Right atrium auricular region (tissue), 2 donors: ENCODE measurements at places on chromosomes 5 and 9. TPM values are rescaled to one million over a fixed set of nuclear protein-coding genes. Genes with fewer than 3 reads are reported as not detected.

Gene CER1
- total RNA-seq = not detected

Gene FST
- 0.70 TPM for total RNA-seq

Gene PPP3R2
- not detected for total RNA-seq

Gene SLC36A2
- not detected for total RNA-seq

Gene BTNL3
- total RNA-seq = not detected

Gene DBH
- total RNA-seq = not detected

DNA sequence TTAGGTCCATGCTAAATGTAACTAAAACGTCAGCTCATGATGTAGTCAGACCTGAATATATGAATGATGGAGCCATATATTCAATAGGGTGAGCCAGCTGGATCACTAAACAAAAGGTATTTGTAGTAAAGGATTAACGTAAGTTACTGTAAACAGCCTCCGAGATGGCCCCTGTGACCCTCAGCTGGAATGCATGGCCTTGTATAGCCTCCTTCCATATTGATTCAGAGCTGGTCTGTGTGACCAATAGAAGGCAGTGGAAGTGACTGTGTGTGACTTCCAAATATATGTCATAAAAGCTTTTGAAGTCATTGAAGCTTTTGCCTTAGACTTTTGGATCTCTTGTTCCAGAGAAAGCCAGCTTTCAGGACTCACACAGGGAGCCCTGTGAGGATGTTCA lies 154.4 kb upstream of the CHD1 start:
- H3K27ac ChIP-seq = no peak overlapping the region
- no peaks in the 10 kb centered on the region for H3K27me3 ChIP-seq
- no peaks in the 10 kb centered on the region for H3K36me3 ChIP-seq
- no peak for DNase-seq
- no peaks in the 10 kb centered on the region for H3K4me1 ChIP-seq

- no peak for DNase-seq
- H3K36me3 ChIP-seq = peaks cover 3% of the 10 kb centered on the region
- no peaks in the 10 kb centered on the region for H3K4me1 ChIP-seq
- no peak overlapping the region for H3K4me3 ChIP-seq
- no peaks in the 10 kb centered on the region for H3K27me3 ChIP-seq
- H3K27ac ChIP-seq = no peak overlapping the region
Measured at GRCh38 chr5:83564069-83564749, 92.7 kb downstream of the VCAN start.

GRCh38 chr9:34546834-34547827 lies 24.3 kb upstream of the ENHO start:
- no peak overlapping the region for H3K27ac ChIP-seq
- H3K4me3 ChIP-seq = no peak overlapping the region
- no peaks in the 10 kb centered on the region for H3K4me1 ChIP-seq
- DNase-seq = no peak

GRCh38 chr9:95415158-95415557 lies 97.6 kb upstream of the FANCC start:
- no peaks in the 10 kb centered on the region for H3K27me3 ChIP-seq
- no peak overlapping the region for H3K27ac ChIP-seq
- H3K4me1 ChIP-seq = no peaks in the 10 kb centered on the region
- no peak for DNase-seq
- H3K36me3 ChIP-seq = no peaks in the 10 kb centered on the region

GRCh38 chr5:149801307-149801990 lies 71.3 kb downstream of the PPARGC1B start:
- H3K27ac ChIP-seq = peak overlapping the region; percentile 85
- H3K4me3 ChIP-seq = no peak overlapping the region
- no peaks in the 10 kb centered on the region for H3K27me3 ChIP-seq
- H3K36me3 ChIP-seq = no peaks in the 10 kb centered on the region
- no peaks in the 10 kb centered on the region for H3K4me1 ChIP-seq

DNA sequence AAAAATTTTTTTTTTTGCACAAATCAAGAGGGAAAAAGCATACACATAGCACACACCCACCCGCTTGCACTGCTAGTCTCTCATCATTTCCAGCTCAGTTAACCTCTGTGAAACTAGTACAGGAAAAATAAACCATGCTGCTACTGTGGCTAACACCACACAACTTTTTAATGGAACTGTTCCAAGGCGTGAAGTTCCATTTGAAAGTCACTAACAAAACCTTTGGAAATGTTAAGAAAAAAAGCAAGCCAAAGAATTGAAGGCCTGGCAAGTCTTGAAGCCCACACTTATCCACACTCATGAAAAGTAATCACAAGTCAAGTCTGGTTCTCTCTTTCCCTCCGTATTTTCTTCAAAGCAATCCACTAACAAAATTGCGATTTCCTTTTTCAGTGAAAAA lies 116.3 kb downstream of the FANCC start:
- DNase-seq = no peak
- H3K36me3 ChIP-seq = no peaks in the 10 kb centered on the region
- no peak overlapping the region for H3K27ac ChIP-seq
- H3K27me3 ChIP-seq = no peaks in the 10 kb centered on the region
- peaks cover 12% of the 10 kb centered on the region for H3K4me1 ChIP-seq

DNA sequence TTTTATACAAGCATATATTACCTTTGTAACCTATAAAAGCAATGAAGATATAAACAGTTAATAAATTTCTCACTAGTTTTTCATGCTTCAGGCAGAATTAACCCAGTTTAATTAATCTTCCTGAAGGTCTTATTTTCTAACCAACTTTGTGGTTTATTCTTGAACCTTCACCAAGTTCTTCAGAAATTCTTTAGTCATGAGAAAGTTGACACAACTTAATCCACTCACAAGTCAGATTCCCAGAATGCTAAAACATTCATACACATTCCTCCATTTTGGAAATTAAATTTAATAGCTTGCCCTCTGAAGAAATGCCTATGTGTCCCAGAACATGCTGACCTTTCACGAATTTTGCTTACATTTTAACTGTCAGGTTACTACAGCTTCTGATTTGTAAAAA lies 105.4 kb upstream of the PAM start:
- H3K27me3 ChIP-seq = no peaks in the 10 kb centered on the region
- DNase-seq = no peak
- H3K36me3 ChIP-seq = no peaks in the 10 kb centered on the region
- no peak overlapping the region for H3K4me3 ChIP-seq
- H3K4me1 ChIP-seq = peaks cover 5% of the 10 kb centered on the region

DNA sequence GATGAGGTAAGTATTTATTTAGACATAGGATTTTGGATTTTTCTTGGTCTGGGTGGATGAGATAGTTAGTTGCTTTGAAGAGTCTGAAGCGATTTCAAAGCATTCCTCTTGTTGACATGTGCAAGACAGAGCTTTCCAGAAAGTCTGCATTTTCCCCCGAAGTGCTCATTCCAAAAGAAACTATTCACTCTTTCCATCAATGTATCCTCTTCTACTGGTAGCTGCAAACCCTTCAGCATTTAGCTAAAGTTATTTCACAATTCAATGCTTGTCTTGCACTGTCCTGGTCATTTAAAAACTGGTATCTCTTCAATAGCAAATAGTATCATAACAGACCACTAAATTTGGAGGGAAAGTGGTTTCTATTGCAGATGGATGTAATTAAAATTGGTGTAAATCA lies 13.0 kb downstream of the NREP start:
- no peaks in the 10 kb centered on the region for H3K27me3 ChIP-seq
- H3K4me1 ChIP-seq = peaks cover 73% of the 10 kb centered on the region
- H3K36me3 ChIP-seq = no peaks in the 10 kb centered on the region

DNA sequence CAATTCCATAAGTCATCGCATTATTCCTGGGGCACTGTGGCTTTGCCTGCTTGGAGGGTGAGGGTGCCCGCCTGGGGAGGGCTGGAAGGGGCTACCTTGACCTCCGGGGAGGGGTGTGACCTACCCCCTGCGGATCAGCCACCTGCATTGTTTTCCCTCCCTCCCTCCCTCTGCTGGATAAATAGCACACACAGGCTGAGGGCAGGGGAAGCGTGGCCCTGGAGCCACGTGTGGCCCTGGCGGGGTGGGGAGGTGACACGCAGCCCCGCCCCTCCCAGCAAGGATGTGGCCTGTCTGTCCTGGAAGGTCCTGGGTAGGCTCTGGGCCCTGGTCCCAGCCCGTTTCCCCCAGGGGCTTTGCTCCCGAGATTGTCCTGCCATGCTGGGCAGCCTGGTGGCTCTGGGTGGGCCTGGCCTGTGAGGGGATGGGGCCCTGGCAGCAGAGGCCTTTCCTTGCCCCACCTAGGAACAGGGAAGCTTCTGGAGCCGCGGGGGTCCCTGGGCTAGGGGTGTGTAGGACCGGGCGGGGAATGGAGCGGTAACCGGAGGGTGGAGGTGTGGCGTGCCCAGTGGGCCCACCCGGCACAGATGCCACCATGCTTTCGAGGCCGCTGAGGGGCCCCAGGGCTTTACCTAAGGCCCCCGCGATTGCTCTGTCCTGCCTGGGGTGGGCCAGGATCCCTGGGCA lies 33.4 kb downstream of the RXRA start:
- H3K36me3 ChIP-seq = no peaks in the 10 kb centered on the region
- H3K27ac ChIP-seq = peak overlapping the region; percentile 75
- no peaks in the 10 kb centered on the region for H3K27me3 ChIP-seq
- H3K4me1 ChIP-seq = no peaks in the 10 kb centered on the region
- no peak overlapping the region for H3K4me3 ChIP-seq

DNA sequence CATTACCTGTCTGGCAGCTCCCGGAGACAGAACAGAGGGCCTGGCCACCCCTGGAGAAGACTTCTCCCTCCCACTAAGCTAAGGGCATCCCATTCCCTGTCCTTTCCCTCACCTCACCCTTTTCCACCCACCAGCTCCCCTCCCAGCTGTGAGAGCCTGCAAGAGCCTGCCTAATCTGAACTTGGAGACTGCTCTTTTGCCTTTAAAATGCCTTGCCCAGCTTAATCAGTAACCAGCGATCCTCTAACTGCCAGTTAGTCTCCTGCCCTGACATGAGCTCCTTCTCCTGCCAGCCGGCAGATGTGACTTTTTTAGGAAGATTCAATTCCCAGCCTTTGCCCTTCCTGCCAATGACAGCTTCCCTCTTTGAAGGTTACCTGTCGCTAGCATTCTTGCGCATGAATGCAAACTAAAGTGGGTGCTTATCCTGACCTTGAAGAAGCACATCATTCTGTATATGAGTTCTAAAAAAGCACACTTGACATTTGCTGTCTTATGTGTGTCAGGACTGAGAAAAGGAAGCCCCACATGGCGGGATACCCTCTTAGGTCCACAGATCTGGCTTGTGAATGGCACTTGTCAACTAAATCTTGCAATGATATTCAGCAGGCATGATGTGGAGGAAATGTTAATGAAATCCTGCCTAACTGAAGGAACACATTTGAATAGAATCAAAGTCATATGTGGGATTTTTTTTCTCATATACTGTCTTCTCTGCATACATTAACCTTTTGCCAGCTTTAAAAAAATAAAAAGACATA lies 411.2 kb upstream of the SLC30A5 start:
- no peak overlapping the region for H3K4me3 ChIP-seq
- no peaks in the 10 kb centered on the region for H3K27me3 ChIP-seq
- H3K4me1 ChIP-seq = no peaks in the 10 kb centered on the region
- no peaks in the 10 kb centered on the region for H3K36me3 ChIP-seq
- H3K27ac ChIP-seq = no peak overlapping the region

GRCh38 chr9:127814619-127815511 lies 12.2 kb downstream of the FPGS start:
- H3K36me3 ChIP-seq = peaks cover 82% of the 10 kb centered on the region
- H3K27ac ChIP-seq = no peak overlapping the region
- H3K27me3 ChIP-seq = no peaks in the 10 kb centered on the region
- DNase-seq = no peak
- H3K4me3 ChIP-seq = no peak overlapping the region

DNA sequence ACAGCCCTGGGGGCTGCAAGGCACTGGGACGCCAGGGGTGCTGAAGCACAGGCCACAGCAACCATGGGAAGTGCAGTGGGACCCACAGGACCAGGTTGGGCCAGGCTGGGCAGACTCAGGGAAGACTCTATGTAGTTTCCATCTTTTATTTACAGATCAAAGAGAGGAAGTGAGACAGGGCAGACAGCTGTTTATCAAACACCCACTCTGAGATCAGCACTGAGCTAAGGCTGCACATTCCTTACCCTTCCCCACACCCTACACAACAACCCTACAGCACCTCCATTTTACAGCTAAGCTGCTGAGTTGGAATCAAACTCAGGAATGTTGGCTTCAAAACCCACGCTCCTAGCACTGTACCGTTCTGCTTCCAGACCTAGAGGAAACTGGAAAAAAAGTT lies 19.8 kb downstream of the BARHL1 start:
- H3K4me1 ChIP-seq = no peaks in the 10 kb centered on the region
- no peak overlapping the region for H3K27ac ChIP-seq
- no peak overlapping the region for H3K4me3 ChIP-seq
- peaks cover 3% of the 10 kb centered on the region for H3K36me3 ChIP-seq
- no peaks in the 10 kb centered on the region for H3K27me3 ChIP-seq

- H3K4me3 ChIP-seq = no peak overlapping the region
- DNase-seq = no peak
- no peaks in the 10 kb centered on the region for H3K4me1 ChIP-seq
- H3K36me3 ChIP-seq = no peaks in the 10 kb centered on the region
- no peak overlapping the region for H3K27ac ChIP-seq
- H3K27me3 ChIP-seq = no peaks in the 10 kb centered on the region
Measured at GRCh38 chr5:90691533-90691932, 132.9 kb downstream of the ADGRV1 start.

DNA sequence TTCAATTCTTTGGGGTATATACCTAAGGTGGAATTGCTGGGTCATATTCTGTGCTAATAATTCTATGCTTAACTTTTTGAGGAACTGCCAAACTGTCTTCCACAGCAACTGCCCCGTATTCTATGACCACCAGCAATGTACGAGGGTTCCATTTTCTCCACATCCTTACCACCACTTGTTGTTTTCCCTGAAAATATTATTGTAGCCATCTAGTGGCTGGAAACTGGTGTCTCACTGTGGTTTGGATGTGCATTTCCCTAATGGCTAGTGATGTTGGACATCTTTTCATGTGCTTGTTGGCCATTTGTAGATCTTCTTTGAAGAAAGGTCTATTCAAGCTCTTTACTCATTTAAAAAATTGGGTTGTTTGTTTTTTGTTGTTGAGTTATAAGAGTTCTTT lies 30.7 kb downstream of the MSX2 start:
- DNase-seq = no peak
- no peaks in the 10 kb centered on the region for H3K27me3 ChIP-seq
- H3K27ac ChIP-seq = no peak overlapping the region
- H3K4me3 ChIP-seq = no peak overlapping the region
- peaks cover 11% of the 10 kb centered on the region for H3K4me1 ChIP-seq
- no peaks in the 10 kb centered on the region for H3K36me3 ChIP-seq

- H3K27me3 ChIP-seq = no peaks in the 10 kb centered on the region
- no peak for DNase-seq
- no peaks in the 10 kb centered on the region for H3K36me3 ChIP-seq
- H3K4me3 ChIP-seq = no peak overlapping the region
Measured at GRCh38 chr5:79577693-79578092, 34.5 kb upstream of the TENT2 start.

DNA sequence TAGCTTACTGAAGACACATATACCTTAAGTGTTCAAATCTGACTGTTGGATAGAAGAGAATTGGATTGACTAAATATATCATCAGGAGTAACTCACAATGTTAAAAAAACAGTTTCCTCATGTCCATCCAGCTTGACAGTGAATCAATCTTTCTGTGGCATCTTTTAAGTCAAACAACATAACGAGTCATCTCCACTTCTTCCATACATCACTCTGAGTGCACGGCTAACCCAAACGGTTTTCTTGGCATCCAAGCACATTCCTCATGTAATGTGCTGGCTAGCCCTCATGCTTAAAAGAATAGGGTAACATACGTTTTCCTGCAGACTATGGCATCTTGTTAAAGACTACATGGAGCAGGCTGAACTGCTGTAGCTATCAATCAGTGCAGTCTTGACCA lies 291.5 kb upstream of the TRPC7 start:
- no peaks in the 10 kb centered on the region for H3K36me3 ChIP-seq
- no peak for DNase-seq
- no peak overlapping the region for H3K4me3 ChIP-seq
- H3K27me3 ChIP-seq = no peaks in the 10 kb centered on the region
- no peak overlapping the region for H3K27ac ChIP-seq
- no peaks in the 10 kb centered on the region for H3K4me1 ChIP-seq

GRCh38 chr9:5971740-5972139 lies 43.7 kb downstream of the RANBP6 start:
- no peak for DNase-seq
- no peaks in the 10 kb centered on the region for H3K27me3 ChIP-seq
- H3K27ac ChIP-seq = no peak overlapping the region
- H3K36me3 ChIP-seq = peaks cover 4% of the 10 kb centered on the region
